ENCODE measurements at places on chromosomes 4 and X.

GRCh38 chr4:106126062-106126461, 189.9 kb downstream of the TBCK start:
- no peak for DNase-seq

DNA sequence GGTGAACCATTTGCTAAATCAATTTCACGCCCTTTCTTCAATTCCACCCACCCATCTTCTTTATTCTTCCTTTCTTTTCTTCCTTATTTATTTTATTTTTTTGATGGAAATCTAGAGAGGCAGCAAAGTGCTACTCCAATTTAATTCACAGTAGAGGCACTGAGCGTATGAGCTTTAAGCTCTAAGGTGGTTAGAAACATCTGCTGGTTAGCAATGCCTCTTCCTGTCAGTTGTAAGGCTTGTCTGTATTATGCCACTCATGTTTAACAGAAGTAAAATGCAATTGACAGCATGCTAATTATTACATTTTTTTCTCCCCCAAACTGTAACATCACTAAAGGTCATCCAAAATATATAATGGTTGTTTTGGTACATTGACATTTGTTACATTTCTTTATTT, 103.8 kb downstream of the EPHA5 start:
- DNase-seq = no peak

- DNase-seq = no peak
These were observed 1752.7 kb downstream of the PCDH7 start for GRCh38 chr4:32472918-32473317.

- no peak for DNase-seq
These were observed 31.8 kb downstream of the ANXA10 start for GRCh38 chr4:168124008-168124641.

- no peak for DNase-seq
These were observed 2.9 kb downstream of the GNRHR start for GRCh38 chr4:67751260-67751659.

- no peak for DNase-seq
These were observed 161.0 kb upstream of the HS3ST1 start for GRCh38 chr4:11589676-11590075.

DNA sequence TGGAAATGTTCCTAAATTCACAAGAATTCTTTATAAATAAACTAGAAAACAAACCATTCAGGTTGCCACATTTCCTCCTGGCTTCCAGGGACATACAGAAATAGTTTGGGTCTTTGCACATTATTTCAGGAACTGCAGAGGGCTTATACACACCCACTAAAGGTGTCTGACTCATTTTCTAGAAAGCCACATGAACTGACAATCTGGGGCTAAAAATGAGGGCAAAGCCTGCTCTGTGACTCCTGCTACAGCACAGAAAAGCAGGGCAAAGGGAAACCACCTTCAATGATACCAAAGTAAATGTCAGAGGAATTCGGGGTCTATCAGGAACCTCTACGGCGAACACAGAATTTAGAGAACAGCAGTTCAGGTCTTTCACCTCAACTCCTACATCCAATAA, 112.2 kb upstream of the MAP3K15 start:
- no peak for DNase-seq

GRCh38 chrX:11434607-11435006, 141.4 kb downstream of the AMELX start:
- no peak for DNase-seq

GRCh38 chr4:151166636-151167035, 67.2 kb downstream of the RPS3A start:
- DNase-seq = no peak

DNA sequence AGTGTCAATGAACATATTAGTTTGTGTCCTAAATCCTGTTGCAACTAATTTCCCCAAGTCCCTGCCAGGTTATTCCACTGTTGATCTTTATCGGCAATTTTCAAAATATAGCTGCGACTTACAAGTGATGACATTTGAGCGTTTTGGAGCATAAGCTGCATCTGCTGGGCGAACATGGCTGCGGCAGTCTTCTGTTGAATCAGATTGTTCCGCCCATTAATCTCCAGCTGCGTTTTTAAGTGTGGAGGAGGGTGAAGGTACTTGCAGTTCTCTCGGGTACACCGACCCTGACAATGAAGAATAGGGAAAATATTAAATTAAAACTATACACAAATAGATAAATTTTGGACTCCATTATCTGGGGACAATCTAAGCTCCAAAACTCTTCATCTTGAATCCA, 82.7 kb downstream of the MBNL3 start:
- DNase-seq = no peak

- peak; percentile 30 for DNase-seq
These were observed 171.3 kb downstream of the PTTG2 start for GRCh38 chr4:38131371-38132091.

GRCh38 chr4:189001283-189001970, 862.2 kb downstream of the TRIML1 start:
- DNase-seq = no peak

GRCh38 chr4:120517966-120518365, 404.6 kb downstream of the PRDM5 start:
- DNase-seq = no peak

DNA sequence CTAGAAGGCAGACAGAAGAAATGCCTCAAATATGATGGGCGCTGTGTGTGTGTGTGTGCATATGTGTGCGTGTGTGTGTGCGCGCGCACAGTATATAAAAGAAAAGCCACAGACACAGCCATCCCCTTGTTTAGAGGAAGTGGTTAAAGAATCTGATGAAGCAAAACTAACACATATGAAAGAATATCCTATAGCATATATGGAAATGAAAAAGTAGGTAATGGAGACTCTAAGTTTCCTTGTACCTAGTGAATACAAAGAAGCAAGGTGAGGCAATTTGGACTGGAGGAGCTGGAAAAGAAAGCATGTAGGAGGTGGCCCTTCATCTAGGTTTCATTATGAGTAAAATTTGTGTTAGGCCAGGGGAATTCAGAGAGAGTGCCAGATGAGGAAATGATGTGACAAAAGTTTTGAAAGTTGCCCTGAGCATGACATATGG, 58.6 kb upstream of the MCF2 start:
- DNase-seq = no peak

DNA sequence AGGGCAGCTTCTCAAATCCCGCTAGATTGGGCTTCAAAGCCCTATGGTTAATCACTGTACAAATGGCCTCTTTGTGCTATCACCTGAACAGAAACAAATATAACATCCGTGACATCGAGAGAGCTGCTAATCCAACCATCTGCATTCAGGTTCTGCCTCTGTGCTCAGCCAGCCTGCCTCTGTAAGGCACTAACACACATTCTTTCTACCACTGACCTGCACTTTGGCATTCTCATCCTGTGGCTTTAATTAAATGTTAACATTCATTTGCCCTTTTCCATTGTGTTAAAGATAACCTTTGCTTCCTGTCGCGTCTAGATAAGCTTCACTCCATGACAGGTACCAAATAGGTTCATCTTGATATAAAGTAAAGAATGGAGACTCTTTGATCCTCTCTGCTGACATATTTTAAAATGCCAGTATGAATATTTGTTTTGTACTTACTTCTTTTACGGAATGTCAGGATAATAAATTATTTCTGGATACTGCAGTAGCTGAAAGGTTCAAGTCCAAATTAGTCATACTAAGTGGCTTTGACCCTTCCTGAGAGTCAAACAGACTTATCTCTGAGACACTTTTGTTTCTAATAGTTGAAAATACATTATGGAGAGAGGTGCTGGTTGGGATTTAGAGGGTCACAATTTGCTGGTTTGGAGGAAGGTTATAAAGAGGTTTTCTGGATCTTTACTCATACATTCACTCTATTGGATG, 505.7 kb downstream of the PACRGL start:
- DNase-seq = no peak

DNA sequence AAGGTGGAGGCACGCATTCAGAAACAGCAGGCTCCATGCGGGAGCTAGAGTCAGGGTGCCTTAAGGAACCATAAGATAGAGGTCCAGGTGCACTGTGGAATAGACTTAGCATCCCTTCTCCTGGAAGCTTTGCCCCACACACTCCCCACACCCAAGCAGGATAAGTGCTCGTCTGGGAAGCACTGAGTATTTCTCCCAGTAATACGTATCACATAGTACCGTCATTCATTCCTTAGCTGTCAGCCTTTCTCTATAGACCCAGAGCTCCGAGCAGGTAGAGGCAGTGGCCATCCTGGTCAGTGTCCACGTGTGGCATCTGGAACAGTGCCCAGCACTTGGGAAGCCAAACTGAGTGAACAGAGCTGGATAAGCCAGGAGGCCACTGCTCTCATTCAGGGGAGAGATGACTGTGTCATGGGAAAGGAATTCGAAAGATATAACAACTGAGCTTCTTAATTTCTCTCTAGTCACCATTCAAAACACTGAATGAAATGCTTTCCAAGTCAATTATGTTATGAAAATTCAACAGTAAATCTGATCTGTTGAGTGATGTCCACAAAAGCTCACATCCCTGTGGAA, 9.9 kb downstream of the APBB2 start:
- no peak for DNase-seq

DNA sequence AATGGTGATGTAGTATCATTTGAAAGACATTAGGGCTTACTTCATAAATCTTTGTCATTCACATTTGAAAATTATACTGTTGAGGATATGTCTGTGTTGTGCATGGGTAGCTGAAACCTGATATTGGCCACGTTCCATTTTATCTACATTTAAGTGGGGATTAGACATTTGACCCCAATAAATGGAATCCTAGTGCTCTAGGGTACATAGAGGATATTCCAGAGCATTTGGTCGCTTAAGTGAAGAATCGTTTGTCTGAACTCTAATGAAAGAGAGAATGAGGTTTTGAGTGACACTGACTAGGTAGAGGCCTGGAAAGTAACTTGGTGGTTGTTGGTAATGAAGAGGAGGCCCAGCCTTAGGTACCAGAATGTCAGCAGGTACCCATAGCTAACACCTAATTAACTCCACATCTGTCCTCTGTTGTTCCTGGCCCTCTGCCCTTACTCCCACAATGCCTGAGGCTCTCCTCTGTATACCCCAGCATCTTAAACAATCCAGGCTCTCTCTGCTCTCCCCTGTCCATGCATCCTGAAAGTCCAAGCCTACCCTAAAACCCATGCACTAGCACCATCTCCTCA, 299.5 kb upstream of the KLF3 start:
- no peak for DNase-seq

- no peak for DNase-seq
These were observed 62.9 kb downstream of the LRP2BP start for GRCh38 chr4:185332575-185333464.

- DNase-seq = no peak
These were observed 41.4 kb upstream of the NDST4 start for GRCh38 chr4:115154826-115155225.

DNA sequence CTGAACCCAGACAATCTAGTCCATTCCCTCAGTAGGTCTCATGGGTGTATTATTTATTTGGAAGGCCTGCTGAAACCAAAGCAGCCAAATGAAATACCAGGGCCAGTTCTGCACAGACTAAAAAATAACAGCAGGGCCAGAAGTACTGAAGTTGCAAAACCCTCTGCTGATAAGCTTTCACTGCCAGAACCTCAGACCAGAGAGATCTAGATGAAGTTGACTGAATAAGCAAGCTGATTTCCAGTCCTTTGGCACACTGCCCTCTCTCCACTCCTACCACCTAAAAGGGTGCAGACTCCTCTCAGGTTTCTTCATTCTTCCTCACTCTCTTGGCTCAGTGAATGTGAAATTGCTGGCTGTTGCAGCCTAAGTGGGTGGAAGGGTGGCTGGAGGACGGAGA, 276.7 kb upstream of the KLF3 start:
- no peak for DNase-seq

DNA sequence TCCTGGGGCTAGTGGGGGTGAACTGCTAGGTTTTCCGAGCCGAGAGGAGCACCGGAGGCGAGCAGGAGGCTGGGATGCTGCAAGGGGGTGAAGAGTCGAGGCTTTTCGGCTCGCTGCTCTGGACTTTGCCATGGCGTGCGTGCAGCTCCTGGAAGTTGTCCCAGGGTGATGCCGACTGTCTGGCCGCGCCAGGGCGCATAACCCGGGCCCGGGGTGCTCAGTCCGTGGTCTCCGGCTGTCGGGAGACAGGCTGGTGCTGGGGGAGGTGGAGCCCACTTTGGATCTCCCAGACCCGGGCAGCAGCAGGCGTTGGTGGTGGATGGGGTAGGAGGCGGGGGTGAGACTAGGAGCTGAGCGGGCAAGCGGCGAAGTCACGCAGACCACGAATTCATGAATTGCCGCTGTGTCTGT, 793 bp downstream of the GRIA3 start:
- DNase-seq = no peak

DNA sequence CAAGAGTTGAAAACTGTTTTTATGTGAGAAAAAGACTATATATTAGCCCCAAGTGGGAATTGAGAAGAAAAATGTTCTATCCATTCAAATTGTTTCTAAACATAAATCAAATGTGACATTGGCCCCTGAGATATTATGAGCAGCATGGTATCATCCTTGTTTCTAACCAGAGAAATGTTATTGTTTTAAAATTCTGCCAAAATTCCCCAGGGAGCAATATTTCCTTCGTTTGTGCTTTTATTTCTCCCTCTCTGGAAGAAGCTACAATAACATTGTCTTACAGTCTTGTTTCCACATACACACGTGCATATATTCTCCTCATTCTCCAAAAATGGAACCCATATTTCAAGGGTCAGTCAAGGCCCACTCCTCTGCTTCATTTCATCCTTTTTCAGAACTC, 46.7 kb downstream of the MAGEB17 start:
- no peak for DNase-seq

- no peak for DNase-seq
These were observed 83.0 kb upstream of the IL13RA1 start for GRCh38 chrX:118644378-118644777.

DNA sequence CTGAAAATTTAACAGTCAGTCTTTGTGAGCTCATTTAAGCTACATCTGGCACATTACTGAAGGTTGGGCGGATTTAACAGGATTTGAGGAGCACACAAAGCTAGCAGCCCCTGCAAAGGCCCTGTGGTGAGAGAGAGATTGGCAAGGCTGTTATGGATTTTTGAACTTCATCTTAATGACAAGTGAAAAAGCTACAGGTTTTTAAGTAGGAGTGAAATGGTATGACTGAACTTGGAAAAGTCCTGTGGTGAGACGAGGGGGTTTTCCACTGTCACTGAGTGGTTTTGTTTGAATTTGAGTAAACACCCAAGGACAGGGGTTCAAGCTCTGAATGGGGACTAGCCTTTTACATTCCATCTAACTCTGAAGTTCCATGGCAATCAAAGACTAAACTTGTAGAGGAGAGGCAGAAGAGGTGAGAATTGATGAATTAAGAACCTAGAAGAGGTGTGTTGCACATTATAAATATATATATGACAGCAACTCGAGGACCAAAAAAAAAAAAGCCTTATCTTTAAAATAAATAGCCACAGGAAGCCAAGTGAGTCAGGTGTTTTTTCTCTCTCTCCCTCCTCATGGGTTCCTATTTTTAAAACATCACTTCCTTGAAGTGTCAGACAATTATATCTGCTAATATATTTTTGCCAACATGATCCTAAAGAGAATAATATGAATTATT, 47.8 kb upstream of the CLNK start:
- no peak for DNase-seq

GRCh38 chrX:70260104-70260503, at the start of gene P2RY4:
P2RY4 (minus strand) TSS chrX:70260204; CDS start chrX:70259624, 580 bp downstream.
- DNase-seq = no peak

DNA sequence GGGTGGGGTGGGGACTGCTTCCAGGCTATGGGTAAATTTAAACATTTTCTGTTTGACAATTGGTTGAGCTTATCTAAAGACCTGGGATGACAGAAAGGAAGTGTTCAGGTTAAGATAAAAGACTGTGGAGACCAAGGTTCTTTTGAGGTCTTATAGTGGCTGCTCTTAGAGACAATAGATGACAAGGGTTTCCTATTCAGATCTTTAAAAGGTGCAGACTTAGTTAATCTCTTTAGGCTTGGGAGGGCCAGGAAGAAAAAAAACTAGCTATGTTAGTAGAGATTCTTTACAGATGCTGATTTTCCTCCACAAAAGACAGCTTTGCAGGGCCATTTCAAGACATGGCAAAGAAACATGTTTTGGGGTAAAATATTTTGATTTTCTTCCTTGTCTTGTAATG, 972.5 kb downstream of the CCSER1 start:
- no peak for DNase-seq

Data from stimulated activated CD8-positive, alpha-beta memory T cell treated with anti-CD3 and anti-CD28 coated beads, Interleukin-4, amount 100 ng/mL, for 1 hour (primary cell).